Mesothelial cell of epicardium (in vitro differentiated cells): ENCODE measurements at places on chromosomes 1 and 21. TPM values are rescaled to one million over a fixed set of nuclear protein-coding genes. Genes with fewer than 3 reads are reported as not detected.

DNA sequence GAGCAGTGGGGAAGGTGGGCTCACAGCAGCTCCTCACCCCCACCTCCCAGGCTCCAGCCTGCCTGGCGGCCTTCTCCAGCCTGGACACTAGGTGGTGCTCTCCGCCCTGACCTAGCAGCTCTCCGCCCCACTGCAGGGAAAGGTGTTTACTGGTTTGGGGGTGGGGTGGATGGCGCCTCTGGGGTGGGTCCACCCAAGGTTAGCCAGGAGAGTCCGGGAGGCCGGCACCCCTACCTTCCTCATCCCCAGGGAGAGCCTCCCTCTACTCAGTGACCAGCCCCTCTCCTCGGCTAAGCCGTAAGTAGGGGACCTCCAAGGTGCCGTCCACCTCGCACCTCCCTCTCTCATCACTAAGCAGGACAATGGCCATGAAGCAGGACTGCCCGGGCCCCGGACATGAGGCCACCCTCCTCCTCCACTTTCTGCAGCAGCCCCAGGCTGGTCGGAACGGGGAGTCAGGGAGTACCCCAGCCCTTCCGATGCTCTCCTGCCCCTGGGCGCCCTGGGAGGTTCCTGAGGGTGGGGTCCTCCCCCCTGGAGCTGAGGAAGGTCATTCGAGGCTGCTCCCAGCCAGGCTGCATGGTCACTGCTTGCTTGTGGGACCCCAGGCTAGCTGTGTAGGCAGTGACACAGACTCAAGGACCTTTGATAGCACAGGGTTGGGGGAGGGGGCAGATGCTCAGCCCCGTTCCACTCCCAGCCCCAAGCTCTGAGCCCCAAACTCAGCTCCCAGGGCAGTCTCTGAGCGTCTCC lies 101.4 kb upstream of the VAMP3 start:
- no peak for DNase-seq

DISP1 gene
- total RNA-seq = 84.5 to 91.7 TPM (median 89.8 TPM) in 3 replicates

ITLN2 gene
- 0.41 to 0.80 TPM (median 0.72 TPM) in 3 replicates for total RNA-seq

DNA sequence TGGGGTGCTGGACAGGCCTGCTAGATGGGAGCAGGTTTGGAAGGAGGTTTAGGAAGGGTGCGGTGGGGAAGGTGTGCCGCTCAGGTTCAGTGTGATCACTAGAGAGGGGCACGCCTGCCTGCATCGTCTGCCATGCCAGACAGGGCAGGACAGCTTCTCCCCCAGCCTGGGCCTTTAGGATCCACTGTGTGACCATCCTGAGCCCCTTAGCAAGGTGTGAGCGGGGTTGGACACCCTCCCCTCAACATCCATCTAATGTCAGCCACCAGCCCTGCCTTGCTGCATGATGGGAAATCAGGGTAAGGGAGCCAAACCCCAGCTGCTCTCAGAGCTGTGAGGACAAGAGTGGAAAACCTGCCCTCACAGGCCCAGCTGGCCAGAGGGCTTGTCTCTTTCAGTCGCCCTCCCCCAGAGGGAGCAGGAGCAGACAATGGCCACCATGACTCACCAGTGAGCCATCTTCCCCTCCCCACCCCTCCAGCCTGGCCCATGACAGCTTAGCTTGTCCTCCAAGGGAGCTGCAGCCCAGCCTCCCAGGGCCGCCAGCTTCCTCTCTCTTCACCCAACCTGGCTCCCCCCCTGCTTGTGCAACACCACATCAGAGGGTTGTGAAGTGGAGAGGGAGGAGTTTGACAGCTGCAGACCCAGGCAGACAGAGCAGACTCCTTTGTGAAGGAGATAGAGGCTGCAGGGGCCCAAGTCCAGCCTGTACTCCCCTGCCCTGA lies 37.0 kb downstream of the NUAK2 start:
- no peak for DNase-seq

DNA sequence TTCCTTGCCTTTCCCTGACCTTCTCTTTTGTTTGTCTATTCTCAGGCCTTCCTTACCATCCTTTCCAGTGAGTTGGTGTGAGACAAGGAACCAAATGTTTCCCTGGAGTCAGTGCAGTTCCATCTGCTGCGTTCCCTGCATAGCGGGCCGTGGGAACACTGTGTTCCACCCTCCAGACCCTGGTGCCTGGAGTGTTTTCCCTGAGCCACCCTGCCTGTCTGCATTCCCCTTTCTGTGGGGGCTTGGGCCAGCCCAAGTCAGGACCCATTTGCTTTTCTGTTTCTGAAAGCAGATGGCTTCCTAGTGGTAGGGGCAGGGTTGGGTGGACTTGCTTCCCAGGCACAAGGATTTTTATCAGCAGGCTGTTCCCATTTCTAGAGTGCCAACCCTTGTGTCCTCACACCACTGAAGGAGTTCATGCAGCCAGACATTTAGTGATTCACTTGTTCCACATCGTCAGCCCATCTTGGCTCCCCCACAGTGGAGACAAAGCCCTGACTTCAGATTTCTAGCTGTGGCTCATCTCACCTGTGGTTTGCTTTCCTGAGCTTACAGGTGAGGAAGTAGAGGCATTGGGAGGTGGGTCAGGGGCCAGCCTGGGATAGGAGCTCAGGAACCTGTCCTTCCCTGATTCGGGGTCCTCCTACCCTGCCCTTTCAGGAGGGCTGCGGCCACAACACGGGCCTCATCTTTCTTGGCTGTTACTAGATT lies 14.1 kb upstream of the MYOG start:
- DNase-seq = no peak

NBPF3 gene
- 17.3 to 18.6 TPM (median 17.5 TPM) in 3 replicates for total RNA-seq

- DNase-seq = peak; percentile 69
Observed at GRCh38 chr1:204288021-204288588, 71.6 kb downstream of the PLEKHA6 start.

DNA sequence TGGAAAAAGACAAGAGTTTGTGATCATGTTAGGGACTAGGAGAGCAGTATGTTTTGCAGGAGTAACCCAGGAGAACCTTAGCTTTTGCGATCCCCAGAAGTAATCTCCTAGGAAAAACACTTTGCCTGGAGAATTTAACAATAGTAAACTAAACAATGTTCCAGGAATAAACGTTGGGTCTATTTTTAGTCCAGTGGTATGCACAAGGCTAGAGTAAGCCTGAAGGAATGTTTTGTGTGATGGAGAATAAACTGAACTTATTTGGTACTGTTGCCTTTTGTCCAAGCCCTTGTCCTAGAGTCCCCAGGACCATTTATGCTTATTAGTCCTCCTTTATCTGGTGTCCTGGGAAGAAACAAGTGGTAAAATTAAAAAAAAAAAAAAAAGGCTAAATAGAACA lies 28.7 kb upstream of the RGS5 start:
- no peak for DNase-seq

DNA sequence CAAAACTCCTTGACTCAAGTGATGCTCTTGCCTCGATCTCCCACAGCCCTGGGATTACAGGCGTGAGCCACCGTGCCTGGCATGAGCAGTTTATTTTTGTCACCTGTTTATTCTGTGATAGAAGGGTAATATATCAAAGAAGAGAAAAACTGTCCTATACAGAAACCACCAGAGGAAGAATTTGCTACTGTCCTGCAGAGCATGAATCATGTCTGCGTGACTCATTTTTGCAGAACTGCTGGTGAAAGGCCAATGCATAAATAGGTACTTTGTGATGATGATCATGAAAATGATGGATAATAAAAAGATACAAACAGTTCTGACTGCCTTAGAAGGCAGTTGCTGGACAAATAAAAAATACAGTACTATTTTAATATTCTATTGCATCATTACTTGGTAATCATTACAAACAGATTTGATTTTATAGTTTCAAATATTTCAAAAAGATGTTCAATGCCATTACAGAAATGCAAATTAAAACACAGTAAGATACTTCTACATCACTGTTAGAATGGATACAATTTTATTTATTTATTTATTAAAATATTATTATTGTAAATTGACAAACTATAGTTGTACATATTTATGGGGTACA lies 26.5 kb downstream of the RIPPLY3 start:
- no peak for DNase-seq

DNA sequence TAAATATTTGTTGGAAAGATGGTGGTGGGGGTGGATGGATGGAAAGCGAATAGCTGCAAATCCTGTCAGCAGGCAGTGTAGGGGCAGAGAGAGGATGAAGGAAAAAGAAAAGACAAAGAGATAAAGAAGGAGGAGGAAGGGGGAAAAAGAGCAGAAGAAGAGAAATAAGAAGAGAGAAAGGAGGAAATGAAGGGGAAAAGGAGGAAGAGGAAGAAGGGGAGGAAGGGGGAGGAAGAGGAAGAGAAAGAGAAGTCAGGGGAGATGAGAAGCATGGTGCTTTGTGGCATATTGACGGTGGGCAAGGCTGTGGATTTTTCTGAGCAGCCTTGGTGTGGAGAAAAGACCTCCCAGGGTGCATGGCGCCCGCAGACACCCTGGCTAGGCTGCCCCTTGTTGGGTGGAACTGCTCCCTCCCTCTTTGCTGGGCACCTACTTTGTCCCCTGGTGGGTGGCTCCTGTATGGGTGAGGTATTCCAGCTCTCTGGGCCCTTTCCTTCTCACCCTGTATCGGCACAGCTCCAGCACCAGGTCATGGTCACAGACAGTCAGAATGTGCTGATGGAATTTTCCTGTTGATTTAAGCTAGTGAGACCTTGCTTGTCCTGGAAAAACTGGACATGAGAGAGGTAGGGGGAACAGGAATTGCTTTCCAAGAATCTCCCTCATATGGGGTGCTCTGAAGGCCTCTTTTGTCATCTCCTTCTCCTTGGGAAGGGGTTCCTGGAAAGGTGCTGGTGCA lies 45.7 kb upstream of the TLR5 start:
- no peak for DNase-seq
